Right renal cortex interstitium (tissue), 3 donors: ENCODE measurements at places on chromosomes 4 and X.

DNA sequence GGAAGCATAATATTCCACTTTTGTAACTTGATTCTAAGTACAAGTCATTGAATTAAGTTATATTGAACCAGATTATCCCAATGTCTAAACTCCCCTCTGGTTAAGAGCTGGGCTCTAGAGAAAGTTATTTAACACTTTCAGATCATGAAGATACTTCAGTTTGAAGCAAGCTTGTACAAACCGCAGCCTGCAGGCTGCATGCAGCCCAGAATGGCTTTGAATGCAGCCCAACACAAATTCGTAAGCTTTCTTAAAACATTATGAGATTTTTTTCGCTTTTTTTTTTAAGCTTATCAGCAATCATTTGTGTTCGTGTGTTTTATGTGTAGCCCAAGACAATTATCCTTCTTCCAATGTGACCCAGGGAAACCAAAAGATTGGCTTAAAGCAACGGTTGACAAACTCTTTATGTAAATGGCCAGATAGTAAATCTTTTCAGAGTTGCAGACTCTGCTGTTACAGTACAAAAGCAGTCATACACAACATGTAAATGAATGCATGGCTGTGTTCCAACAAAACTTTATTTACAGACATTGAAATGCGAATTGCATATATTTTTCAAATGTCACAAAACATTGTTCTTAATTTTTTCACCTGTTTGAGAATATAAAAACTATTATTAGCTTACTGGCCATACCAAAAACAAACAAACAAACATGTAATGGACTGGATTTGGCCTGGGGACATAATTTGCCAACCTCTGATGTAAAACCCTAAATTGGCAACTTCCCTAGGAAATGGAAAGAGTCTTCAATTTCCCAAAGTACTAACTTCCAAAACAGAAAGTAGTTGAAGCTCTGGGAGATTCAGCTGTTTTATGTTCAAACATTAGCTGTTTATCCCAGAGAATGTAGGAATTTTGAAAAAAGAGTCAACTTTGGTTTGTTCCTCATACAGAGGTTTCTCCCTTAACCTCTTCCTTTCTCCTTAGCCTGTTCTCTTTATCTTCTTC is 201.1 kb upstream of the MBNL3 start:
- DNase-seq: no peak

DNA sequence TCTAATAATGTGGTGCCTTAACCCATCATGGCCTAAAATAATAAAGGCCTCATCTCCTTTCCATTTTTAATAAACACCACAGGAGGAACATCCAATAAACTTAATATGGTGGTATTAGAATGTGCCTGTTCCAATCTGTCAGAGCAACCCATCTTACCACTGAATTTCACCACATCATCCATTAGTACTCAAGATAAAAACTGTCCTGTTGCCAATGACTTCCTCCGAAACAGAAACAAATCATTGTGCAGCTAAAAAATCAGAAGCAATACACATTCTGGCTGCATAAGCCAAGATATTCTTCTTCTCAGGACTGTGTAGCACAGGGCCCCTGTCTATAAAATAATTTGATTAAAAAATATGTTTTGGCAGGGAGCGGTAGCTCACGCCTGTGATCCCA is 18.5 kb downstream of the TLR10 start:
- no peak for DNase-seq

DNA sequence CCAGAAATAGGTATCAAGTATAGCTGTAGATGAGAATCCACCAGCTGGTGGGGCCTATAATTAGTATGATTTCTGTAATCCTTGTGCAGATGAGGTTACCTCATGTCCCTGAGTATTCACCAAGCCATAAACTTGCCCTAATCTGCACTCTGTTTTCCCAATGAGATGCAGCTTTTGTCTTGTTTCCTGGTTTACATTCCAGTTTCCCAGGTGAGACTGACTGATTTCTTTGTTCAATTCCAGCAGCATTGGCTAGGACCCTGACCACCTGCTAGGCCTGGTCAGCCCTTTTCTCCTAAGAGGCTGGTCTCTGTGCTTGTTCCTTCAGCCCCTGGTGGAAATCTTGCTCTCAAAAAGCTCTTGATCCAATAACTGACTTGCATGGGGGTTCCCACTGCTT is 44.6 kb downstream of the GABRB1 start:
- no peak for DNase-seq

- DNase-seq: no peak
Observed at GRCh38 chrX:155949098-155949497, 48.4 kb upstream of the IL9R start.

DNA sequence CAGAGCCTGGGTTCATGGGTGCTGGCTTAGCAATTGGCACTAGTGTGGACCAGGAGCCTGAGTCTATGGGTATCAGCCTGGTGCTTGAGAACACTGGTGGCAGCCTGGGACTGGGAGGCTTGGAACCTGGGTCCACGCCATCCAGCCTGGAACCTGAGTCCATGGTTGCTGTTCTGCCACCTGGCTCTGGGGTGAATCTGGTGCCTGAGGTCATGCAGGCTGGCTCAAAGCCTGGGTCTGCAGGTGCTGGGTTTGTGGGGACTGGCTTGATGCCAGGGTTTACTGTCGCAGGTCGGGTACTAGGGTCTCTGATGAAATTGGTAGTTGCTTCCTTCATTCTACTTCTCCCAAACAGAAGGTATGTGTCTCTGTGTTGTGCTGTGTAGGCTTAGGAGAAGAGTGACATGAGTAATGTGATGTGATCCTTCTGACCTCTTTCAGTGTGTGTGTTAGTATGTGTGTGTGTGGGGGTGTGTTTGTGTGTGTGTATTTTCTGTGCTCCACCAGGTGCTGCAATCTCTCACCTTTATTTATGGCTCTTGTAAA is 517.0 kb upstream of the EPHA5 start:
- no peak for DNase-seq

DNA sequence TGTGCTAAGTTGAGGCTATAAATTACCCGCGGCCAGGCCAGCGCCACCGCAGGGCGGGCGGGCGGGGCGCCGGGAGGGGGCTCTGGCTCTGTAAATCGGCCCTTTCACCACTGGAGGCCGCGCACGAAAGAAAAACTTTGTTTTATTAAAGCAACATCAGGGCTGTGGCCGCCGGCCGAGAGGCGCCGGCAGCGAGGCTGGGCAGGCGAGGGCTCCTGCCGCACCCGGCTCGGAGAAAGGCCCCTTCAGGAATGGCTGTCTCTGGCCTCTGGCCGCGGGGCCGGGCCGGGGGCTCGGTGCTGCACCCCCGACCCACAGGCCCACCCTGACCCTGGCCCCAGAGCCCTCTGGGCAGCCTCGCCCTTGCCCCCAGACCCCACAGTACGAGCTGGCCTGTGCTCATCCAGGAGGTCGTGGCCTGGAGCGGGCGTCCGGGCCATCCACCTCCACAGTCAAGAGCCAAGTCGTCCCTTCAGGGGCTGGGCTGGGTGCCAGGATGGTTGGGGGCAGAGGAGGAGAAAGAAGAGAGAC is 29.5 kb upstream of the FGFR3 start:
- DNase-seq: no peak
